ENCODE measurements at places on chromosomes 5 and 9. TPM values are rescaled to one million over a fixed set of nuclear protein-coding genes. Genes with fewer than 3 reads are reported as not detected.

The GMCL2 gene
- total RNA-seq, result not detected

The ZCCHC9 gene
- 10.3 TPM for total RNA-seq

The AK8 gene
- total RNA-seq, result 0.19 TPM

The GHR gene
- total RNA-seq, result 10.8 TPM

DNA sequence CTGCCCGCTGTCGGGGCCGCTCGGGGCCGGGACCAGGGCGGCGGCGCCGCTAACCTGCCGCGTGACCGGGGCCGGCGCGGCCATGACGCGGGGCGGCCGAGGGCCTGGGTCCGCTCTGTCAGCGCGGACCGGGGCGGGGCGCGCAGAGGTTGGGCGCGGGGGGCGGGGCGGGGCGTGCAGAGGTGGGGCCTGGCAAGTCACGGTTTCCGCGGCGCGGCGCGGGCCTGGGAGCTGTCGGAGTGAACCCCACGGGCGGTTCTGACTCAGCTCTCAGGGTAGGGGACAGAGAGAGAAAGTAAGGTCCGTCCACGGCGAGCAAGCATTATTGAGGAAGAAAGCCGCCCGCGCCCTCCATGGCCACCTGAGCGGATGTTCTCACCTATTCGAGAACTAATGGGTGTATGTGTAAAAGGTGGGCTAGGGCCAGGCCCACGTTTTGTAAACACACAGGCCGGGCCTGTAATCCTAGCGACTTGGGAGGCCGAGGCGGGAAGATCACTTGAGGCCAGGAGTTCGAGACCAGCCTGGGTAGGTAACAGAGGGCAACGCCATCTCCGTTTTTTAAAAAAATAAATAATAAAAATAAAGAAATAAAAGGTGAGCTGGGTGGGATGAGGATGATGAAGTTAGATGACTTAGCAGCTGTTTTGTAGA is at the start of gene PRXL2C:
PRXL2C (minus strand) TSS at position 120 of the 654 bp plus-strand sequence; CDS start at position 84, 36 bp downstream.
- peak; percentile 88 for DNase-seq

DNA sequence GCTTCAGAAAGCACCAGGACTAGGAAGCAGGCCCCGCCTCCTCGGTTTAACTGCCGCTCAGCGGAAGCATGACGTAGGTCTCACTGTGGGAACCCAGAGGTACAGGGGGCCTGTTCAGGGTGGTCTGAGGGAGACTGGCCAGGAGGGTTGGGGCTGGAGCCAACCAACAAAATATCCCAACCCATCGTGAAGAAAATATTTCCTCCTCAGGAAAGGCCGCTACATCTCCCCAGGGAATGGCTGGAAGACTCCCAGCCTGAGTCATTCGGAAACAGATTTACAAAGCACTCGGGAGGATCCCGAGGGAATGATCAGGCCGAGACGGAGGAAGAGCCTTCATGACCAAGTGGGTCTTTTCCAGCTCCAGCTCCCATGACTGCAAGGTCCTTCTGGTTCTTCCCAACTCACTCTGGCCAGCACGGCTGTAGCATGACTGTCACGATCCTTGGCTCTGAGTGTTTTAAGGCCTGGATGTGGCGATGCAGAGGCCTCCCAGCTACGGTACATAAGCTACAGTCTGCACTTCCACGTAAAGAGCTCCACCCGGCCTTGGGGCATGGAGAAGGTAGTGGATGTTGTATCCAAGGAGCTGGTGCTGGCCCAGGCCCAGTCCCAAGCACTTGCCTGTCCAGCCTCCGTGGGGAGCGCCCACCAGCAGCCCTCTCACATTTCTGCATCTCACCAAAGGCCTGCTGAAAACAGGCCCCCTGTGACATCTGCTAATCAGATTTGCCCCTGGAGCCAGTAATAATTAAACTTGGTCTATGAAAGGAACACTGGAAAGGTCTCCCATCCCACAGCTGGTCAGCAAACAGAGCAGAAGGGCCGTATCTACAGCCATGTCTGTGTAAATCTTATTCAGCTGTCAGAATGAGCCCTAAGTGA is 100.6 kb downstream of the LHFPL2 start:
- DNase-seq, result peak; percentile 94

- DNase-seq, result no peak
Observed at GRCh38 chr5:59020611-59021285, 437.9 kb downstream of the RAB3C start.

DNA sequence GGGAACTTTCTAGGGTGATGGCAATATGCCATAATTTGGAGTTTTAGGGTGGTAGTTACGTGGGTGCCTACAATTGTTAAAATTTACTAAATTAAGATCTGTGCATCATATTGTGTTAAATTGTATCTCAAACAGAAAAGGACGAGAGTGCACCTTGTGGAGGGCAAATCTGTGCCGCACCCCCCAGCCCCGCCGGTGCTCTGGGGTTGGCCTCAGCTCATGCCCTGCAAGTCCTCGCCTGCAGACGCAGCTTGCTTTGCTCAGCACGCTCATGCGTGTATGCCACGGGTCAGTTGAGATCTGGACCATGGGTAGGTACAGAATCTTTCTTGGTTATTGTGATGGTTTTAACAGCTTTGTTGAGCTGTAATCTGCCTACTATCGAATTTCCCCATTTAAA is 33.7 kb upstream of the FCN1 start:
- no peak for DNase-seq

DNA sequence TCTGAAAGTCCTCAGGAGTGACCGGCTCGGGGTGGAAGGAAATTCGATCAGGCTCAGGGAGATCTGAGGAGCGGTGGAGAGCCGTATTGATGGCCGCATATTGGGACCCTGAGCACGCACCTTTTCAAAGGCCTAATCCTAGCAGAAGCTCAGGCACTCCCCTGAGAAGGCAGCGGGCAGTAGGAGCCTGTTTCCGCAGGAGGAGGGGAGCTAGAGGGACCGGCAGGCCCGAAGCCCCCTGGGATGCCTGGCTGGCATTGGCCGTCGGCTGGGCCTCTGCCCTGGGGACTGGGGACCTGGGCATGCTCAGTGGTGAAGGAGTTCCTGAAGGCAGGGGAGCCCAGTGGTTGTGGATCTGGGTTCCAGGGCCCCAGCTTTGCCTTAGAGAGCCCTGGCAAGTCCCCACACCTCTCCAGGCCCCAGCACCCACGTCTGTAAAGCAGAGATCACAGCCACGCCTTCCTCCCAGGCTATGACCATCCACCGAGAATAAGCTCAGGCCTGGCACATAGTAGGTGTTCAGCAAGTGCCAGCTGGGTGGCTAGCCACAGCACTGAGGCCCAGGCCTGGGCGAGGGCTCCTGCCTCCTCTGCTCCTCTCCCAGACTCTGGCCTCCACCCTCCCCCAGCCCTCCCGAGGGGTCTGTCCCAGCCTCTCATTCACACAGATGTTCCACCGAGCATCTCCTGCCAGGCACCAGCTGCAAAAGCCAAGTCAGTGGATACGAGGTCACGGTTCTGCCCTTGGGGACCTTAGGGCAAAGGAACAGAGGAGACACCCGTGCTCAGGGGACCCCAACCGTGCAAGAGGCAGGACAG is 17.2 kb upstream of the QRFP start:
- no peak for DNase-seq

DNA sequence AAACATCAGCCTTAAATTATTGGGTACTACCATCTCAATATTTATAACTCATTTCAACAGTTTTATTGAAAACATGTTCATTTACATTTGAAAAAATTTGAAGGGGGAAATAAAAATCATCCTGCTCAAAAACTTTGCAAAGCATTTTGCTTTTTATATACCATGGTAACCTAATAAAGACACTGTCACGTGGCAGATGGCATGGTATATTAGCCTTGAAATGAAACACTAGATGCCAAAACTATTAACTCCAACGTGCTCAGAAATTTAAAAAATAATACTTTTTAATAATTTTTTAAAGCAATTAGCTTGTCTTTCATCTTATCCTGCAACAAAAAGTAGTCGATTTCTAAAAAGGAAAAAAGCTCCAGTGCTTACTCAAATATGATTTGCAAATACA is 88.6 kb upstream of the NFIB start:
- DNase-seq, result no peak

- DNase-seq, result no peak
Observed at GRCh38 chr9:119137479-119137878, 231.8 kb downstream of the BRINP1 start.

- no peak for DNase-seq
Observed at GRCh38 chr9:107447081-107447480, 42.5 kb downstream of the KLF4 start.

- no peak for DNase-seq
Observed at GRCh38 chr5:80227979-80228596, 27.8 kb downstream of the SERINC5 start.

DNA sequence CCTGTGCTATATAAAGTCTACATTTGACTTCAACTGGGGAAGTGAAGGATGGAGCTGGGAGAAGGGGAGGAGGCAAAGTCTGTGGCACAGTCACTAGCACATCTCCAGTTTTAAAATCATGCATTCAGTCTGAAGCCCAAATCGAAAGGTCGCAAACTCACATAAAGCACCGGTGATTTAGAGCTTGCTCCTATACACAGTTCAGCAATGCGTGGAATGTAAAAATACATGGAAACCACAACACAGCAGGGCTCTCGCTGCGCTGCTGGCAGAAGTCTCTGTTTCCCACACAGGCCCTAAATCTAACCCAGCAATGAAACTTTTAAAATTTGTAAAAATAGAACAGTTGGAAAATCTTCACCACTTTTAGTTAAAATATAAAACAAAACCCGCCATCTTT is 68.2 kb downstream of the EBF1 start:
- DNase-seq, result no peak

Data from right atrium auricular region (tissue), 2 donors.